ENCODE measurements at places on chromosomes 5 and 9.

DNA sequence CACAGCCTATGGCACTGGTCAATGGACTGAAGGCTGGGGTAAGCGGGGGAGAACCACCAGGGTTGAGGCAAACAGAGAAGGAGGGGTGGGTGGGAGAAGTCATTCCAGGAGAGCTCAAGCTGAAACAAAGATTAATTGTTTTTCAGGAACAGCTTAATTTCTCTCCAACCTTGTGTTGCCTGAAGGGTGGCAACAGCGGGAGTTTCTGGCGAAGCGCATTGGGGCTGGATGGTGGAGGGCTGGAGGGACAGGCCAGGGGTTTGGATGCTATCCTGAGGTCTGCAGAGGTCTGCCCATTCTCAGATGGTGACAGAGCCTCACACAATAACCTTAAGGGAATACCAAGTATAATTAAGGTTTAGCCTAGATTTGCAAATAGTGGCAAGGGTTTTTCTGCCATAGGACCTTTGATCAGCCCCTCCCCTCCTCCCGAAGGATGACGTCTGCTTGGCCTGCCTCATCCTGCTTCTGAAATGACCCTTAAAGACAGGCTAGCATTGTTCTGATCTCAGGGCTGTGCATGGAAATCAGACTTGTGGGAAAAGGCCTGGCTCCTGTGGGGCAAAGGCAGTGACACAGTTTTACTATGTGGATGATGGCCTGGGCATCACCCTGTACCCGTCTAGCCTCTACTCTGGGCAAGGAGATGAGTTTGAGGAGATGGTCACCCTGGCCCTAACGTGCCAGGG lies 32.7 kb downstream of the PSD2 start:
- no peak for DNase-seq

DNA sequence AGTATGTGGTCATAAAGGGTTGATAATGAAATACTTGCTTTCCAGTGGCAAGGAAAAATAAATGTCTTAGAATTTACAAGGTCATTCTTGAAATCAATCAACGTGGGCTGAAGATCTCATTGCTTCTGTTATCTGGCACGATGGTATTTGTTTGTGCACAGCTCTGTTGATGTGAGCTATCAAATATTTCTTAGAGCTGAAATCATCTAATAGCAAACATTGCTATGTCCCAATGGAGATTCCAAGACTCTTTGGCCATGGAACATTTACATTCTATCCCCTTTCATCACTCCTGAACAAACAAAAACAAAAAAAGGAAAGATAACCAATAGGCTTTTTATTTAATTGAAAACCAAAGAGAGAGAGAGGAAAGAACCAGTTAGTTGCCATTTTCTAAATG lies 111.5 kb upstream of the CCDC152 start:
- no peak for DNase-seq

DNA sequence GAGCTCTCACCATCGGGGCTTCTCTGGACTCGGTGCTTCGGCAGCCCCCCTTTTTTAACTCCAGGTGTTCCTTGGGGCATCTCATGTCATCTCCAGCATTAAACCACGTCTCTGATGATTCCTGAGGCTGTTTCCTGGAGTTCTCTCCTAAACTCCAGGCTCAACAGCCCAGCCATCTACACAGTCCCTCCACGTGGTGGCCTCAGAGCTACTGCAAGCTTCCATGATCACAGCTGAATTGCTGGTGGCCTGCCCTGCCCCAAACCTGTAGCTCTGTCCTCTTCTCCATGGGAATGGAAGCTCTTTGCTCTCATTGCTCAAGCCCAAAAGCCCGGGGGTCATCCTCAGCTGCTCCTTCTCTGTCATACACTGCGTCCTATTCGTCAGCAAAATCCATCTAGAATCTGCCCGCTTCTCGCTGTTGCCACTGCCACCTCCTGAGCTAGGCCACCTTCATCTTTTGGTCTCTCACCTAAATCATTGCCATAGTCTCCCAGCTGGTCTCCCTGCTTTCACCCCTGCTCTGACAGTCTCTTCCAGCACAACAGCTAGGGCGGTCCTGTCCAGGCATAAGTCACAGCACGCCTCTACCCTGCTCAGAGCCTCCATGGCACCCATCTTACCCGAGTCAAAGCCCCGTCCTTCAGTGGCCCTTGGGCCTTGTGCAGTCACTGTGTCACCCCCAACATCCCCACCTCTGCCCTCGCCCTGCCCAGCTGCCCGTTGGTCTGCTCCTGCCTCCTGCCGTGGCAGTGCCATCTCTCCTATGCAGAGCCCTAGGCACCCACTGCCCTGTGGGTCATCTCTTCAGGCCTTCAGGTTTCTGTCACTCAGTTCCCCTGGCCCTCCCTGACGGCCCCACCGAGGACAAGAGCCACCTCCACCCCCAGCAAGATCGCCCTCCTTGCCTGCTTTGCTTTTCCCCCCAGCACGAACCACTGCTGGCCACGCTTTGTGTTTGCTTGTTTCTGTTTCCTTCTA lies 6.4 kb downstream of the B4GALT7 start:
- DNase-seq = no peak

DNA sequence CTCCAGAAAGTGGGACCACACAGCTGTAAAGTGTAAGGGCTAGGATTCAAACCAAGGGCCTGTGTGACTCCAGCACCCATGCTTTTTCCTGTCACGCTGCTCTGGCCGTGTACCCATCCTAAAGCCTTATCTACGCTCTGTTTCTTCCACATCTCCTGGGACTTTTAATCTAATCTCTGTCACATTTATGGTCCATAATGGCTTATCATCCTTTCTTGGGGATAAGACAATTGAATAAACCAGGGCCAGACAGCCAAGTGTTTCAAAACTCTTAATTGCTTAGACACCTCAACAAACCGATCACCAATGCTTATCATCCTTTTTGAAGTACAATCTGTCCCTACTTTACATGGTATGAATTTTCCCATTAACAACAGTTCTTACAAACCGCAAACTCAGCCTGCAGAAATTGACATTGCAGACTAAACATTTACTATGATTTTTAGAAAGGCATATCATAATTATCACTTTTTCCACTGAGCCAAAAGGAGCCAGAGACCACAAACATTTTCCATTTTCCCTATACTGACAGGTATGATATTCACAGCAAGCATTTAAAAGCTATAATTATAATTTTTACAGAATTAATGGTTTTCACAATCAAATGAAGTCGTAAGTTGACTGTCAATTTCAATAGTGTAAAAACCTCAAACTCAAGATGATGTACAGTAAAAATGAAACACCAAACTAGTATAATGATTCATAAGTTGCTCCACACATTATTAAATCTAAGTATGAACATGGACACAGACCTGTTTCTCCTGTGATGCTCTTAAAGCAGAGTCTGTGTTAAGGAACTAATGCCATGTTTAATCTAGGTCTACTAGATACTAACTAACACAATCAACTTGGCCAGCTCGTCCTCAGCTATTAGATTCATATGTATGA lies 99.5 kb downstream of the FBXW11 start:
- DNase-seq = no peak

DNA sequence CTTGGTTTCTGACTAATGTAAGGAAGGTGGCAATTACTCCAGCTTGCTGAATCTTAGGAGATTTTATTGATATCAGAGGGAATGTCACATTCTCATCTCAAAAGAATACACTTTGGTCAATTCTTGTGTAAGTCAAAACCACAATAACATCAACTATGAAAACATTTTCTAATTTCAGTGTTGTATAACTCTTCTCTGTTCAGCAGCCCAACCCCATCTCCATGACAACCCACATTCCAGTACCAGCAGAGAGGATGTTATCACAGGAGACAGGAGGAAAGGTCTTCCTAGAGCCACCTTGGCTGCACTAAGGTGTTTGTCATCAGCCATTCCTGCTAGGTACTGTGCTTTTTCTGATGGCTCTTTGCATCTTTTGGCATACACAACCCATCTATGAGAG lies 529.1 kb upstream of the BRINP1 start:
- no peak for DNase-seq

DNA sequence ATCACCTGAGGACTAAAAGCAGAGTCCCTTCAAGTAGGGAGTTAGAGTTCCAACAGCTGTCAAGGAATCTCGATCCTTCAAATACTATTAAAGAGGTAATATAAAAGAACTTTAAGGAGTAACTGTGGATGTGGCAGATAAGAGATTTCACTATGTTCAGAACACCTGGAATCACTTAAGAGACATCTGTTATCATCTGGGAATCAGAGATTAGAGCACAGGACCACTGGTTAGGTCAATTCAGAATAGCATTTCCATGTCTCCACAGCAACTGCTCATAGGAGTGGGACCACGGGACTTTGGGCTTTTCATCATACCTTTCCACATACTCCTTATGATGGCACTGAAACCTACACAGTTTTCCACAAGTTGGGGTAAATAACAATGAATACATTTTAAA lies 216.6 kb downstream of the DENND1A start:
- DNase-seq = no peak

DNA sequence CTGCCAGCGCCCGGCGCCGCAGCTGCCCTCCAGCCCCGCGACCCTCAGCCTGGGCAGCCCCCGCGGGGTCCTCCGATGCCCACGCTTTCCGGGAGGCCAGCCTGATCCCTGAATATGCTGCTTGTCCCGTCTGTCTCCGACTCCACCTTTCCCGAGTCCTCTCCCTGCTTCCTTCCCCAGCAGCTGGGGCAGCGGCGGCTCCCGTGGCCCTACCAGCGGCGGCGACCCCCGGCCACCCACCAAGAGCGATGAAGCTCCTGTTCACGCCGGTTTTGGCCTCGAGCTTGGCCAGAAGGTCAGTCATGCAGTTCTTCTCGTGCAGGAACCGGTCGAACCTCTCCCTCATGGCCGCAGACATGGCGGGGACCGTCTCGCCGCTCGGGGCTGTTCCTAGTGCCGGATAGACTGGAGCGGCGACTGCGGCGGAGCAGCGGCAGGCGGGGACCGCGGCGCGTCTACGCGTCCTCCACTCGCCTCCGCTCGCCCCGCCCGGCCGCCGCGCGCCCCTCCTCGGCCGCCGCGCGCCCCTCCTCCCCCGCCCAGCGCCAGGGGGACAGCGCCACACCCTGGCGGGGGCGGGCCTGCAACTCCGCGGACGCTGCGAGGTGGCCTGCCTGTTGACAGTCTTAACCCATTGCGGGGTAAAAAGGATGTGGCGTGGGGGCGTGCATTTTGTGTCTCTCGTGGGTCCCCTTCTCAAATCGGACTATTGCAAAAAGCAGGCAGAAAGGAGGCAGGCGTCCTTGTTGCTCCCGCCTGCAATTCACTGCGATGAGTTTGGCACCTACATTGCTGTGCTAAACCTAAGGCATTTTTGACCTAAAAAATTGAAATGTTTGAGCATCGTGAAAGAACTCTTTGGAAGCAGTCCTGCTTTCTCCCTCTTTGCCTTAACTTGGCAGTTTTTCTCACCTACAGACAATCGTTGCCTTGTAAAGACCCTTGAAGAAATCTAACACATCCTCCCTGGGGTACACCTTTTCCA lies at the start of gene REEP5:
Gene REEP5 (minus strand): TSS at position 395 of the 985 bp plus-strand sequence. CDS start 37 bp downstream, at position 358.
- peak; percentile 49 for DNase-seq

GRCh38 chr5:111509119-111509518 lies 3.2 kb downstream of the STARD4 start:
- DNase-seq = no peak

DNA sequence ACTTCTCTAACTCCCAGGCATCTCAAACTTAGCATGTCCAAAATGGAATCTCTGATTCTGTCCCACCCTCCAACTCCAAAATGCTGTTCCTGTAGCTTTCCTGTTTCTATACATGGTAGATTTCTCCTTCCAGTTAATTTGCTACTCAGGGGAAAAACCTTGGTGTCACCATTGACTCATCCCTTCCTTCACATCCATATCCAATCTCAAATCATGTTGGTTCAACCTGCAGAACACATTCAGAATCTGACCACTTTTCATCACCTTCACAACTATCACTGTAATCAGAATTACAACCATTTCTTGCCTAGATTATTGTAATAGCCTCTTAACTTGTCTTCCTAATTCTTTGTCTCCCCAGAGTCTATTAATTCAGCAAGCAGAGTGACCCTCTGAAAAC lies 10.8 kb downstream of the RIOK2 start:
- DNase-seq = no peak

GRCh38 chr9:13013991-13014883 lies 239.4 kb downstream of the LURAP1L start:
- no peak for DNase-seq

DNA sequence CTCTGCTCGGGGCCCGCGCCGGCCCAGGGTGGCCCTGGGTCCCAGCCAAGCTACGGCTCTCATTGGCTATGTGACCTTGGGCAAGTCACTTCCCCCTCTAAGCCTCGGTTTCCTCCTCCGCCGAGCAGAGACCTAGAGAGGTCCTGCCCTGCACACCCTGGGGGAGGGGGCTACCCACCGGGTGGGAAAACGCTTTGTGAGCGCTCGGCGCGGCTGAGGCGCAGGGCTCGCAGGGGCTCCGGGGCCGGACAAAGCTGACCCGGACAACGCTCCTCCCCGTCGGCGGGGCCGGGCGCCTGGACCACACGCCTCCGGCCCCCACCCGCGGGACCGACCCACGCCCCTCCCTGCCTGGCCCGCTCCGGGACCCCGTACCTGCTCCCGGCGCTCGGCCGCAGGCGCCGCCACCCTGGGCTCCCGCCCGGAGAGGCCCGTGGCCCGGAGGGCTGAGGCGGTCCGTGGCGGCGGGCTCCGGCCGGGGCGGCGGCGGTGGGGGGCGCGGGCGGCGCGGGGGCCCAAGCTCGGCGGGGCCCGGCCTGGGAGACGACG lies 85.7 kb upstream of the MELK start:
- DNase-seq = no peak

DNA sequence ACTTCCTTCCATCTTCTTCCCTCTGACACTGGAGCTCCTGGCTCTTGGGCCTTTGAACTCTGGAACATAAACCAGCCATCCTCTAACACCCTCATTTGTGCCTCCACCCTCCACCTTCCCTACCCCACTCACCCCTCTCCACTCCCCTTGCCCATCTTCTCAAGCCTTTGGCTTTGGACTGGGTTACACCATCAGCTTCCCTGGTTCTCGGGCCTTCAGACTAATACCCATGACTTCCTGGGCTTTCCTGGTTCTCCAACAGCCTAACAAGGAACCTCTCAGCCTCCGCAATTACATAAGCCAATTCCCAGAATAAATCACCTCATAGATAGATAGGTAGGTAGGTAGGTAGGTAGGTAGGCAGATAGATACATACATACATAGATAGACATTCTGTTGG lies 67.1 kb downstream of the FREM1 start:
- DNase-seq = no peak

- DNase-seq = no peak
Observed at GRCh38 chr9:134170532-134171315, 6.4 kb upstream of the RNU6ATAC start.

- no peak for DNase-seq
Observed at GRCh38 chr9:110543631-110544051, 35.9 kb downstream of the SVEP1 start.

DNA sequence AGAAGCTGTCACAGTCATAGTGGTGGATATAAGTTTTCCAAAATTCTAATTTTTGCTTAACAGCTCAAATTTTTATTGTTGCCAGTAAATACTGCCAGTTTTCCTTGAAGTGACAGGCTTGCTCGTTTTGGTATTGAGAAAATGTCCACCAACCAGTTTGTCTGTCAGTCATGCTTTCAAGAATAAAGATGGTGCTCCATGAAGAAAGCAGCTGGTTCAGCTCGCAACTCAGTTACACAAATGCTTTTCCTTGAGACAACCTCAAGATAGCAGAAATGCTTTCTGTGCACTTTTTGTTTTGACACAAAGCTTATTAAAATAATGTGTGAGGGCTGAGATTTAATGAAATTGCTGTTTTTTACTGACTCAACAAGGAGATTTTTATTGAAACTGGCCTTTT lies 135.7 kb downstream of the LRRC70 start:
- DNase-seq = no peak

All from NCI-H1694 (cell line).